Neural crest cell (in vitro differentiated cells): ENCODE measurements at places on chromosomes 7 and 10.

DNA sequence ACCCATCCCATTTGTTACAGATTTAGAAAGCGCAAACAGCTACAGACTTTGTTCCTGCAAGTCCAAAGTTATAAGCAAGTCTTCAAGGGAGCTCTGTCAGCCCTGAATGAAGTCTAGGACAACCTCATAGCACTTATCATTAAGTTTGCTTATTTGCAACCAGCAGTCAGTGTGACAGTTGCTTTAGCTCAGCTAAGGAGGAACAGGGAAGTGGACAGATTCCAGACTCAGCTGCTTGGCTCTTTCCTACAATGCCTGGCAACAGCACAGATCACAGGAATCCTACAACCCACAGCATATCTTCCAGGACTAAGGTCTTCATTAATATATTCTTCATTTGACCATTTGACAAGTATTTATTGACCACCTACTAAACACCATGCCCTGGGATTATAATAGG is 17.4 kb upstream of the KIF5B start:
- DNase-seq = no peak

DNA sequence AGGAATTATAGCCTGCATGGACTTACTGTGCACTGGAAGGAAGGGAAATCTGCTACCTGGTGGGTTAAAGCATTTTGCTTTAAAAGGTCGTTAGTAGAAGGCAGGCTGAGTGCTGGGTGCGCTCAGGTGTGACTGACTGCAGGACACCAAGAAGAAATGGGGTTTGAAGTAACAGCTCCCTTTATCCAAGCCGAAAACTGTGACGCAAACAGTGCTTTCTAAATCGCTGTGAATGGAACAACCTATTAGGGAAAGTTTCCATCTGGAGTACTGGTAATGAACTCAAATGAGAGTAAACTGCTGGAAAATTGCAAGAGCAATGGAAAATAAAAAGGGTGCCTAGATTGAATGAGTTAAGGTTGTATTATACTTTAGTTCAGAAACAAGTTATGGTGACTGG is 95.3 kb downstream of the CNNM2 start:
- DNase-seq = no peak

DNA sequence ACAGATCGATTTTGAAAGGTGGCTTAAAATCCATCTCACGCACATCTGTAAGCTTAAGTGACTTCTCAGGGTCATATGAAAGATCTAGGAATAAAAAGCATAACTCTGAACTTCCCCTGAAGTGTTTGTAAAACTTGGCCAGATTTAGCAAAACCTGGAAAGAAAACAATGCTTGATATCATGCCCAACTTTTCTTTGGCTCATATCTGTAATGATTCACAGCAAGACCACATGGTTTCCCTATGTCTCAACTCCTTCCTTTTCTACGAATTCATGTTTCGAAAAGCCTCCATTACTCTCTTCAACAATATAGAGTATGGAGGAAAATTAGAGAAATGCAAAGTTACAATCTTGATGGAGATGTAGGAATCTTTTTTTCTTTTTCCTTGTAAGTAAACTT is 20.1 kb upstream of the CABCOCO1 start:
- DNase-seq = no peak

- no peak for DNase-seq
Observed at GRCh38 chr10:22580711-22581110, 133.7 kb downstream of the PIP4K2A start.

- DNase-seq = no peak
Observed at GRCh38 chr7:100380196-100380595, 6.9 kb downstream of the PILRA start.

- DNase-seq = no peak
Observed at GRCh38 chr10:77666821-77667220, 29.2 kb upstream of the KCNMA1 start.

- DNase-seq = no peak
Observed at GRCh38 chr7:80145780-80146422, 11.3 kb downstream of the GNAI1 start.
